Panc1 (cell line): ENCODE measurements at places on chromosomes 13 and 19. TPM values are rescaled to one million over a fixed set of nuclear protein-coding genes. Genes with fewer than 3 reads are reported as not detected.

The MBD3L3 gene
- total RNA-seq = not detected

GRCh38 chr13:106530171-106530851 is 5.2 kb downstream of the EFNB2 start:
- H3K27me3 ChIP-seq = no peaks in the 10 kb centered on the region
- no peak for DNase-seq
- peaks cover 7% of the 10 kb centered on the region for H3K4me1 ChIP-seq
- H3K27ac ChIP-seq = 0 out of 2 replicates have a peak overlapping the region, but pooled peaks have one; percentile 39
- peak overlapping the region; percentile 9 for H3K4me3 ChIP-seq

GRCh38 chr13:98997738-98998641 is 20.1 kb upstream of the DOCK9 start:
- no peaks in the 10 kb centered on the region for H3K27me3 ChIP-seq
- no peak overlapping the region for H3K27ac ChIP-seq
- DNase-seq = no peak

DNA sequence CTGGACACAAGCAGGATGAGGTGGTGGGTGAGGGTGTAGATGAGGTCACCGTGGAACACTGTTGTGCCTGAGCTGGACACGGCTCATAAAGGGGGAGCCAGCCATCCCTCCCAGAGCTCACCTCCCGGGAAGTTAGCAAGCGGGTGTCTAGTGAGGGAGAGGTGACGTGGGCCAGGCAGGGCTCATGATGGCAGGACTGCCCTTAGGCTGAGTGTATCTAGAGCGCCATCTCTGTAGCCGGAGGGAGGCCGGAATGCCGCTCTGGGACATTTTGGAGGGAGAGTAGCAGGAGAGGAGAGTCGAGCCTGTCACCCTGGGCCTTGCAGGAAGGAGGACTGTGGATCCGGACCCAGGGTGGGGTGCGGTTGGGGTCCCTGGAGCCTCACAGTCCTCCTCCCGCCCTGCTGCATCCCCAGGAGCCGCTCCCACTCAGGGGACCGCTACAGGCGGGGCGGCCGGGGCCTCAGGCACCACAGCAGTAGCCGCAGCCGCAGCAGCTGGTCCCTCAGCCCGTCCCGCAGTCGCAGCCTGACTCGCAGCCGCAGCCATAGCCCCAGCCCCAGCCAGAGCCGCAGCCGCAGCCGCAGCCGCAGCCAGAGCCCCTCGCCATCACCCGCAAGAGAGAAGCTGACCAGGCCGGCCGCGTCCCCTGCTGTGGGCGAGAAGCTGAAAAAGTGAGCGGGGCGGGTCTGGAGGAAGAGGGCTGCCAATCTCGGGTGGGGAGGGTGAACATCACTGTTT is 9.2 kb downstream of the ZNF296 start:
- H3K36me3 ChIP-seq = no peaks in the 10 kb centered on the region
- no peaks in the 10 kb centered on the region for H3K27me3 ChIP-seq
- DNase-seq = no peak
- no peak overlapping the region for H3K4me3 ChIP-seq

The TMEM259 gene
- total RNA-seq = 193 TPM

DNA sequence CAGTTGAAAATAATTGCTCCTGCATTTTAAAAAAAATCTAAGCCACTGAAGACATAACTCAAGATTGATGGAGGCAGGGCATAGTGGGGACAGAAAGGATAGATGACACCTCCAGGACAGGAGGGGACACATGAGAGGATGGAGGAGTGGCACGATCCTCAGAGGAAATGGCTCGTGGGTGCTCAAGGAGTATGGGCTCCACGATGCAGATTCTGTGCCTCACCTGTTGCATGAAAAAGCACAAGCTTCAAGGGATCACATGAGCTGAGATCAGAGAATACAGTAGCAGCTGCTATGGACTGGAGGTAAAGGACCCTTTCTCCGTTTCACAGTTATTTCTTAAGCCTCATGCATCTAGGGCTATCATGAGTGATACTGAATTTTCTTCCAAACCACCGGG is 69.7 kb upstream of the KL start:
- H3K27me3 ChIP-seq = no peaks in the 10 kb centered on the region
- no peaks in the 10 kb centered on the region for H3K36me3 ChIP-seq
- H3K27ac ChIP-seq = no peak overlapping the region
- H3K4me1 ChIP-seq = no peaks in the 10 kb centered on the region
- no peak overlapping the region for H3K4me3 ChIP-seq
- DNase-seq = no peak

- no peaks in the 10 kb centered on the region for H3K36me3 ChIP-seq
- DNase-seq = no peak
- H3K27ac ChIP-seq = no peak overlapping the region
- no peaks in the 10 kb centered on the region for H3K4me1 ChIP-seq
Observed at GRCh38 chr13:91302111-91302510, 45.4 kb upstream of the MIR17HG start.

DNA sequence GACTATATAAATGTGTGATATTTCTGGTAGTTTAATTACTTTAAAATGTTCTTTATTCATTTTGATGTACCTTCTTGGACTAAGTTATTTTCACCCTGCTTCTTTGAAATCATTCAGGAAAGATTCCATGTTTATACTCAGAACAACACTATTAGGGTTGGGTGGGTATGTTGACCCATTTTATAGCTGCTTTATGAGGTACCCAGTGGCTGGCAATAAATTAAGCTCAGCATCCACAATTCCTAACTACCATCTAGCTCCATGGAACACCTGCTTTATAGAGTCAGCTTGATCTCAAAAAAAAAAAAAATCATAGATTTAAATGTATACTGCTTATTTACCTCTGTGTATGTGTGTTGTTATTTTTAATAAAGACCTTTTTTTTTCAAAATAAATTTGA is 78.9 kb upstream of the ZNF91 start:
- no peak overlapping the region for H3K4me3 ChIP-seq
- no peaks in the 10 kb centered on the region; the same call in 1 of the 2 replicates for H3K4me1 ChIP-seq
- no peaks in the 10 kb centered on the region for H3K36me3 ChIP-seq
- H3K27ac ChIP-seq = no peak overlapping the region

DNA sequence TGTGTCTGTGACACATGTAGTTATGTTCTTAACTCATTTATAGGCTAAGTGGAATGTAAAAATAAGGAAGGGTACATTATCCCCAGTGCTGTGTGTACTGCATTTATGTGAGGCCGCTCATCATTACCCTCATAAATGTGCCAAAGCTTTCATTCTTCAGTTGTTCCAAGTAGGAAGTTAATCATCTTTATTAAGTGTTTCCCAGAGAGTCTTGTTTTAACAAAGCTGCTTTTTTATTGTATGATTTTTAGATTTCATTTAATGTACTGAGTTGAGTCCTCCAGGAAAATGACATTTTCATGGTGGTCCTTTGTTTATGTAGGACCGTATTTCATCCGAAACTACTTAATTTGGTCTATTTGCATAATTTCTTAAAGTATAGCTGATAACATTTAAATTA is 379.8 kb downstream of the DLEU7 start:
- no peaks in the 10 kb centered on the region for H3K4me1 ChIP-seq
- H3K36me3 ChIP-seq = no peaks in the 10 kb centered on the region
- H3K27ac ChIP-seq = no peak overlapping the region
- no peak overlapping the region for H3K4me3 ChIP-seq

GRCh38 chr13:84843368-84843767 is 955.9 kb downstream of the SLITRK6 start:
- no peak overlapping the region for H3K27ac ChIP-seq
- no peaks in the 10 kb centered on the region for H3K36me3 ChIP-seq
- DNase-seq = no peak
- no peak overlapping the region for H3K4me3 ChIP-seq

The DCT gene
- not detected for total RNA-seq

DNA sequence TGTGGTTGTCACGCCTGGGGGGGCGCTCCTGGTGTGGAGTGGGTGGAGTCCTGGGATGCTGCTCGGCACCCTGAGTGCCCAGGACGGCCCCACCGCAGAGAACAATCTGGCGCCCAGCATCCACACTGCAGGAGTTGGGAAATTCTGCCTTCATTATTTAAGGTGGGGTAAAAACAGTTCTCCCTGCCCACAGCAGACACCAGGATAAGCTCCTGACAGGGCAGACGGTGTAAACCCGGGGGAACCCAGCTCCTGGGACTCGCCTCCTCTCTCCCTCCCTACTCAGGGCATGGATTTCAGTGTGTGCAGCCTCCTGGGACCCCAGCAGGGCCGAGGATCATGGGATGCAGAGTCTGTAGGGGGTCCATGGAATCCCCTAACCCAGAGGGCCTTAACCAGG is 7.7 kb upstream of the WDR18 start:
- no peak overlapping the region for H3K27ac ChIP-seq
- H3K27me3 ChIP-seq = no peaks in the 10 kb centered on the region
- DNase-seq = no peak
- 0 out of 2 replicates have a peak, but pooled peaks cover 2% of the 10 kb centered on the region for H3K36me3 ChIP-seq

DNA sequence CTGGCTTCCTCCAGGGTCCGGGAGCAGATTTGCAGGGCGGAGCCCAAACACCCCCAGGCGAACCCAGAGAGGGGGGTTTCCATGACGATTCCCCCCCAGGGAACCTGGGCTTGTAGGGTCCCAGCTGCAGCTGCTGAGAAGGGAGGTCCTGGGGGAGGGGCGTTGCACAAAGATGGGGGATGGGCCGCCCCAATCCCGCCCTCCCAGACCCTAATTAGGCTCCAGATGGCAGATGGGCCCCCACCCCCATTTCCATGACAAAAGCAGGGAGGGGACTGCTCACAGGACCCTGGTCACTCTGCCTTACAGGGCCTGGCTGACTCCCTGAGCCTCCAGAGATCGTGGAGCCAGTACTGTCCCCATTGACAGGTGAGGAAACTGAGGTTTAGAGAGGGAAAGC is 15.2 kb downstream of the ELAVL3 start:
- no peak for DNase-seq
- no peak overlapping the region for H3K27ac ChIP-seq
- H3K36me3 ChIP-seq = no peaks in the 10 kb centered on the region
- no peak overlapping the region for H3K4me3 ChIP-seq
- H3K27me3 ChIP-seq = no peaks in the 10 kb centered on the region

GRCh38 chr19:8642561-8642960 is 12.1 kb downstream of the NFILZ start:
- no peak overlapping the region for H3K27ac ChIP-seq
- no peaks in the 10 kb centered on the region for H3K36me3 ChIP-seq
- peaks cover 12% of the 10 kb centered on the region for H3K4me1 ChIP-seq
- no peak overlapping the region for H3K4me3 ChIP-seq

DNA sequence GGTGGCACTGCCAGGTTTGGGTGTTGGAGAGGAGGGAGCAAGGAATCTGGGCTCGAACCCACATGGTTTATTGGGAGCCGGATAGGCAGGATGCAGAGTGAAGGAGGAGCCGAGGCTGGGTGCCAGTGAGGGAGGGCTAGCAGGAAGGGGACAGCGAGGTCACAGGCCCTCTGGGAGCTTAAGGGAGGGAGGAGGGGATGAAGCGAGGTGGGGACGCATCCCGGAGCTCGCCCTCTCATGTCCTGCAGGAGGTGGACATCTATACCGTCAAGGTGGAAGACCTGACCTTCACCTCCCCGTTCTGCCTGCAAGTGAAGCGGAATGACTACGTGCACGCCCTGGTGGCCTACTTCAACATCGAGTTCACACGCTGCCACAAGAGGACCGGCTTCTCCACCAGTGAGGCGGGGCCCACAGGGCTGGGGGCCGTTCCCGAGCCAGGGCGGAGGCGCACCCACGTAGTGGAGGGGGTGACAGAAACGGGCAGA is 3.5 kb upstream of the ADM5 start:
- no peaks in the 10 kb centered on the region for H3K27me3 ChIP-seq
- H3K4me1 ChIP-seq = 0 out of 2 replicates have a peak, but pooled peaks cover 6% of the 10 kb centered on the region
- no peak for DNase-seq
- H3K4me3 ChIP-seq = no peak overlapping the region
- peaks cover 14% of the 10 kb centered on the region for H3K36me3 ChIP-seq

The CYP2A6 gene
- 0.41 TPM for total RNA-seq

The PCDH20 gene
- total RNA-seq = 3.4 TPM

- H3K36me3 ChIP-seq = no peaks in the 10 kb centered on the region
- no peak for DNase-seq
- peaks cover 68% of the 10 kb centered on the region for H3K4me1 ChIP-seq
- no peaks in the 10 kb centered on the region for H3K27me3 ChIP-seq
- H3K4me3 ChIP-seq = no peak overlapping the region
Observed at GRCh38 chr13:112716841-112717520, 27.1 kb downstream of the ATP11A start.

DNA sequence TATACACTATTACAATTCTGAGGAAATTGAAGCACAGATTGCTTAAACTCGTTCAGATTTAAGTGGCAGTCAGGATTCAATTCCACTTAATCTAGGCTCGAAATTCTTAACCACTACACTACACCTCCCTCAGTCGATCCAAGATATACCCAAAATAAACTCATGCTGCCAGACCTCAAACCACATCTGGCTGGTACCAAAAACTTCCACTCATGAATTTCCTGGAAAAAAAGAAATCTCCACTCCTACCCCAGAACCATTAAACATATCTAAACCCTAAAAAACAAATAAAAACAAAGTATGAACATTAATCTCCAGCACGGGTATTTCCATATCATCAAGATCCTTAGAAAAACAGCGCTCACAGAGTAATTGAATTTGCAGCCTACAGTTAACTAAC is 1.1 kb downstream of the ZFP30 start:
- H3K27ac ChIP-seq = peak overlapping the region; percentile 97
- peaks cover 8% of the 10 kb centered on the region; the same call in 1 of the 2 replicates for H3K4me1 ChIP-seq

GRCh38 chr13:52022356-52022755 is 2.1 kb upstream of the UTP14C start:
- H3K27ac ChIP-seq = no peak overlapping the region
- DNase-seq = no peak
- H3K4me1 ChIP-seq = no peaks in the 10 kb centered on the region
- no peak overlapping the region for H3K4me3 ChIP-seq
- H3K36me3 ChIP-seq = peaks cover 3% of the 10 kb centered on the region

GRCh38 chr19:48444936-48445200 is 915 bp upstream of the GRWD1 start:
- DNase-seq = no peak
- H3K4me1 ChIP-seq = peaks cover 9% of the 10 kb centered on the region
- H3K27ac ChIP-seq = peak overlapping the region; percentile 87
- peaks cover 3% of the 10 kb centered on the region for H3K36me3 ChIP-seq
- H3K27me3 ChIP-seq = no peaks in the 10 kb centered on the region

The PRODH2 gene
- not detected for total RNA-seq

- no peaks in the 10 kb centered on the region for H3K36me3 ChIP-seq
- no peak overlapping the region for H3K27ac ChIP-seq
- H3K4me1 ChIP-seq = no peaks in the 10 kb centered on the region
- no peak overlapping the region for H3K4me3 ChIP-seq
- DNase-seq = no peak
- 0 out of 2 replicates have a peak, but pooled peaks cover 3% of the 10 kb centered on the region for H3K27me3 ChIP-seq
Observed at GRCh38 chr19:28934631-28935030, 278.3 kb downstream of the UQCRFS1 start.
